HS-5 (cell line): ENCODE measurements at places on chromosomes 2 and 18.

- DNase-seq: peak; percentile 76
Measured at GRCh38 chr2:124476291-124476690, 451.2 kb downstream of the CNTNAP5 start.

- no peak for DNase-seq
Measured at GRCh38 chr2:155026651-155027174, 328.2 kb downstream of the KCNJ3 start.

DNA sequence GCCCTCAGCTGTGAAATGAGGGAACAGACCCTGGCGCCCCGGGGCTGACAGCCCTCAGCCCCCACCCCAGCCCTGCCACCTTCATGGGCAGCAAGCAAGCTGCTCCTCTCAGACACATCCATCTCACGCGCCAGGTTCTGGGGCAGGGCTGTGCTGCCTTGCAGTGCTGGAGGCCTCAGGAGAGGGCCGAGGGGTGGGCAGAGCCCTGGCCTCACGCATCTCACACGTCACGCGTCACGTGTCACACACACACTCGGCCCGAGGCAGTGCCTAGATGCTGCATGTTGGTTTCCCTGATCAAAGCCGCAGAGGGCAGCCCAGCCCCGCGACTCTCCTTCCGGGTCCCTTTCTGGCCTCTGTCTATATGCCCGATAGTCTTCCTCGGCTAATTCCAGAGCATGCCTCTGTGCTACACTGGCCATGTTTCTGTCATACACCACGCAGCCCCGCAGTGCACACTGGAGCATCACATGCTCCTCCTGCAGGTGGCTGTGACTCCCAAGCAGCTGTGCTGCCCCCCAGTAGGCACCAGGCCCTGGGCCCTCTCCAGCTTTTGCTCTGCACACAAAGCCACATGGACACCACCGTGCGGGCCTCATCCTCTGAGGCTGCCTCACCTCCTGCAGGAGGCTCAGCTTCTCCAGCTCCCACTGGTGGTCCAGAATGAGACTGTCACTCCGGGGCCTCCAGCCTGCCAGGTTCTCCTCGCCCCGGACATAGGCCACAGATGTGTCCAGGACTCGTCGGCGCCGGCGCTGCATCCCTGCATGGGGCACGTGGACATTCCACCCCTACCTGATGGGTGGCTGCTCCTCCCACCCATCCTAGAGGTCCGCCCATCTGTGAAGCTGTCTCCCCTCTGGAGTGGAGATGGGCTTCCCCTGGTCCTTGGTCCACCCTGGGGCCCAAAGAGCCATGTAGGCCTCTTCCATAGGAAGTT, 31.4 kb downstream of the AQP12A start:
- DNase-seq: no peak

- DNase-seq: no peak
Measured at GRCh38 chr2:158998551-158999248, 30.3 kb downstream of the TANC1 start.

DNA sequence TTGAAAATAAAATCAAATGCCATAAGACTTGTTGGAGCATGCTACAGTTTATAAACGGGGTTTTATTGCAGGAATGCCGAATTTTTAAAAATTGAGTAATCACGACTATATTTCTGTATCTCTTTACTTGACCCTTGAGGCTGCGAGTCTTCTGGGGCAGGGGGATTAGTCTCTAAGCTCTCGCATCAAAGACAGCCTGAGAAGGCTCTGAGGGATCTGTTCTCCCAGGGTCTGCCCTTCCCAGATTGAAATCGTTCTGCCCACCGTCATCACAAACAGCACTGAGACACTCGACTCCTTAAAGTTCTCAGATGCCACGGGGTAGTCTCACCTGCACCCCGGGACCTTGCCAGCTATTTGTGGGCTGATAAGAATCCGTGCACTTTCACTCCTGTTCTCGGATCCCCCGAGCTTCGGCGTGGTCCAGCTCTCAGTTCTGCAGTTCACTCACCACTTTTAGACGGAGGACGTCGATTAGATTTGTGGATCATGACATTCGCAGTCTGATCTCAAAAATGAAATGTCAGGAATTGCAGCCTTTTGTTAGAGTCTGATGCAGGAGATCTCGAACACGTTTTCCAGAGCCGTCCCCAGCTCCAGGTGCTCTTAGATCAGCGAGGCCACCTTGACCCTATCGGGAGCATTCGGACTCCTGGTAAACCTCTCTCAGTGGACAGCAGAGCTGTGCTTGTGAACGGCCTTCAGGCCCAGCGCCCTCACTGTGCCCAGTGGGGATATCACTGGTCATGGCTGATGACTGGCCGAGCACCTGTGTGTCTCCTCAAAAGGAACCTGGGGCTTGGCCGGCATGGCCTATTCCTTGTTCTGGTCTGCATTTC, 43.0 kb downstream of the TWIST2 start:
- DNase-seq: no peak

GRCh38 chr2:55159037-55159651, 72.9 kb downstream of the CLHC1 start:
- no peak for DNase-seq

DNA sequence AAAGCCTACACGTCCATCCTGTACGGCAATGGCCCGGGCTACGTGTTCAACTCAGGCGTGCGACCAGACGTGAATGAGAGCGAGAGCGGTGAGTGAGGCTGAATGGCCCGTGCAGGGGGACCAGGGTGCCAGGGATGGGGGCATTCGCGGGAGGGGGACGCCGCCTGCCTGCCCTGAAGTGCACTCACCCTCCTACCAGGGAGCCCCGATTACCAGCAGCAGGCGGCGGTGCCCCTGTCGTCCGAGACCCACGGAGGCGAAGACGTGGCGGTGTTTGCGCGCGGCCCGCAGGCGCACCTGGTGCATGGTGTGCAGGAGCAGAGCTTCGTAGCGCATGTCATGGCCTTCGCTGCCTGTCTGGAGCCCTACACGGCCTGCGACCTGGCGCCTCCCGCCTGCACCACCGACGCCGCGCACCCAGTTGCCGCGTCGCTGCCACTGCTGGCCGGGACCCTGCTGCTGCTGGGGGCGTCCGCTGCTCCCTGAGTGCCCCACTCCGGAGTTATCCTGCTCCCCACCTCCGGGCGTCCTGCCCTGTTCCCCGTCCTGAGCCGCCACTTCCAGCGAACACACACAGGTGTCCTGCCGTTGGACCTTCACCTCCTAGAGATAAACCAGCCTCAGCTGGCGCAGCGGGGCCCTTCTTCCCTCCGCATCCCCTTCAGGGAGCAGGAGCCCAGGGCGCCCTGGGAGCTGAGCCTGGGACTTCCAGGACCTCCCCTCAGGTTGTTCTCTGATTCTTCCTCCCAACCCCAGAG, 2.9 kb downstream of the ALPI start:
- DNase-seq: no peak

DNA sequence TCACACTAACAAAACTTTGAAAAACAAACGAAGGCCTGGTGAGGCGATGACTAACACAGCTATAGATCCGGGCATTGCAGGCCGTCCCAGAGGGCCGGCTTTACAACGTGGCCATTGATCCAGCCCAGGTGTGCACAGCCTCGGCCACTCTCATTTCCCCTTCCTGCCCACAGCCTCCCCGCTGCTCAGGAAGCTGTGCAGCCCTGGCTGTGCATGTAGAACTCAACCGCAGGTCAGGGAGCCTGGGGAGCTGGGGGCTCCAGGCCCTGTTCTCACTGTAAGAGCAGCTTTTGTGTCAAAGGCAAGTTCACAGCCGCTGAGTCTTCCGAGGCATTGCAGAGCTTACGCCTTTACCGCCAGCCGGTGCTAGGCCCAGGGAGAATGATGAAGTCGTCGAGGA, 87.2 kb downstream of the LONRF2 start:
- no peak for DNase-seq

- DNase-seq: peak; percentile 8
Measured at GRCh38 chr2:29223851-29224692, 108.9 kb downstream of the CLIP4 start.

- DNase-seq: no peak
Measured at GRCh38 chr18:79964330-79965118, at the start of gene HSBP1L1. Gene HSBP1L1, plus strand, starts transcription at chr18:79964643. Its CDS starts 93 bp downstream, at chr18:79964736.

DNA sequence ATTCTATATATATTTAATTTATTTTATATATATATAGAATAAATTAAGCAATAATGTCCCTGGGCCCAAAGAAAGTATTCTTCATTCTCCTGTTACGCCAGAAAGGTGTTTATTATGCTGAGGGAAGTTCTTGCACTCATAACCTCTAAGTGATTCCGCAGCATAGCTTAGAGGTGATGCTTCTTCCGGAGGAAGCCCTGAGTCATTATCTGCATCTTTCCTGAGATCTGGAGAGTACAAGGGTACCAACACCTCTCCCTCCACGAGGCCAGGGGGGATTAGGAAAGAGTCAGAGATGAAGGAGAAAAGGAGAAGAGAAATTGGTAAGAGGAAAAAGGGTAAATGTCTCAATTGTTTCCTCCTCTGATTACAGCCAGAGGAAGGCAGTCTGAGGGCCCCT, 43.1 kb upstream of the RTN4 start:
- DNase-seq: no peak

DNA sequence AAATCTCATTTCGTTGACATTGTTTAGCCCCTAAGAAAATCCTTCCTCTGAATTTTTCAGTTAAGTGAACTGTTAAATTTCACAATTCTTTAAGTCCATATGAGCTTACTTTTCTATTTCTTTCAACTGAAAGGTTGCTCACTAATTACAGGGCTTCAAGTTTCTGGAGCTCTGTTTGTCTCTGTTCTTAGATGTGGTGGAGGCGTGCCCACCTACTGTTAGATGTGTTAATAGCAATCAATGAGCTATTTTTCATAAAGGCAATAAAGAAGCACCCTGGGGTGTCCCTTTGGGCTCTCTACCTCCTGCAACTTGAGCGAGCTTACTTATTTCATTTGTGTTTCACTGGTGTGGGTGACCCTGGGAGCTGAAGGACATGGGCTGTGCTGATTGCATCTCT, 25.0 kb downstream of the CREG2 start:
- DNase-seq: no peak

- no peak for DNase-seq
Measured at GRCh38 chr2:64640153-64641044, 13.3 kb downstream of the SERTAD2 start.

DNA sequence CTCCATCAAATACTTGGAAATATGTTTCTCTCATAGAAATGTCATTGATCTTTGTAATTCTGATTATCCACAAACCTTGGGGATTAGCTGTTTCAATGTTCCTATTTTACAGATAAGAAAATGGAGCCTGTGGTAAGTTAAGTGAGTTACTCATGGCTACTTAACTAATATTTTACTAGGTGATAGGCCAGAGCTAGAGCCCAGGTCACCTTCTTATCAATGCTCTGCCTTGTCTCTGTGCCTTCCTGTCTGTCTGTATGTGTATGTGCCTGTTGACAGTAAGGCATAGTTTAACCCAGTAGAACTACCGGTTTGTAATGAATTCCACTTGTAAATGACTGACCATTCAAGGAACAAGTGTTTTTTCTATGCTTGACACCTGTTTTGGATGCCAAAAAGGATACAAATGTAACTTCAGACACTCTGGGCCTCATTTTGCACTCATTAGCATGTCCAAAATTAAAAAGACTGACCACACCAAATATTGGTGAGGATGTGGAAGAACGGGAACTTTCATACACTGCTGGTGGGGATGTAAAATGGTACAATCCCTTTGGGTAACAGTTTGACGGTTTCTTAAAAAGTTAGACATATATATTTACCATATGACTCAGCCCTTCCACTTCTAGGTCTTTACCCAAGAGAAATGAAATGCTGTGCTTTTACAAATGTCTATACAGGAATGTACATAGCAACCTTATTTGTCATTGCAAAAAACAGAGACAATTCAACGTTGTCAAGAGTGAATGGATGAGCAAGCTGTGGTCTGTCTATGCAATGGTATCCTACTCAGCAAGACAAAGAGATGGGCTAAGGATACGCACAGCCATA, 19.6 kb upstream of the IL1A start:
- peak; percentile 95 for DNase-seq

DNA sequence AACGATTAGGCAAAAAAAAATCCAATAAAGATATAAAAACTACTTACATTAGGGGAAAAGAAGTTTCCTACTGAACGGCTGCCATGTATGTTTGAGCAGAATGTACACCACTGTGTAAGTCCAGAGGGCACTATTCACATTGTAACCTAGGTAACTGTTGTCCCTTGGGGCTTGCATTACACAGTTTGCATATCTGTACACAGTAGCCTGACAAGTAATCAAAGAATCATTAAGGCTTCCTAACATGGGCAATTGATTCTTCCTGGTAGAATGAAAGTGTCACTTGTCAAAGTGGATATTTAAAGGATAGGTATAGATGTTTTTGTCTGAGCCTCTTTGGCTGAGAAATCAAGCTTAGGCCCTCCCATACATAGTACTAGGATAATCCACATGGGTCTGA, 39.1 kb downstream of the PLEK start:
- no peak for DNase-seq

GRCh38 chr2:220736778-220737177, 835.3 kb downstream of the EPHA4 start:
- no peak for DNase-seq

DNA sequence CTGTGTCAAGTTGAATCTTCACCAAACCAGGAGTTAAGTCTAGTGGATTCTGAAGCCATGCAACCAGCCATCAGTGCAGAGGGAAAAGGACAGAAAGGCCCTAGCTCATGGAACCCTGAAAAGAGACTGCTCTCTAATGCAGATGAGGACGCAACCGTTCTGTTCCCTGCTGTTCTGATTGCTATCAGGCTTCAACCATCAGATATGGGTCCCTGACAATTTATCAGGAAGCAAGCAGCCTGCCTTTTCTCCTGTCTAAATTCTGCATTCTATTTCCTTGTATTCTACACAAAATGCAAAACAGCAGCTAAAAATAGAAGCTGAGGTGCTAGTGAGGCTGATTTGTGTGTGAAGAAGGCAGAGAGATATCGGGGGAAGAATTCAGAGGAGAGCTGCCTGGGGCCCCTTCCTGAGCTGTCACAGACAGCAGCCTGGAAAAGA, 68.4 kb upstream of the RTN4 start:
- DNase-seq: no peak

DNA sequence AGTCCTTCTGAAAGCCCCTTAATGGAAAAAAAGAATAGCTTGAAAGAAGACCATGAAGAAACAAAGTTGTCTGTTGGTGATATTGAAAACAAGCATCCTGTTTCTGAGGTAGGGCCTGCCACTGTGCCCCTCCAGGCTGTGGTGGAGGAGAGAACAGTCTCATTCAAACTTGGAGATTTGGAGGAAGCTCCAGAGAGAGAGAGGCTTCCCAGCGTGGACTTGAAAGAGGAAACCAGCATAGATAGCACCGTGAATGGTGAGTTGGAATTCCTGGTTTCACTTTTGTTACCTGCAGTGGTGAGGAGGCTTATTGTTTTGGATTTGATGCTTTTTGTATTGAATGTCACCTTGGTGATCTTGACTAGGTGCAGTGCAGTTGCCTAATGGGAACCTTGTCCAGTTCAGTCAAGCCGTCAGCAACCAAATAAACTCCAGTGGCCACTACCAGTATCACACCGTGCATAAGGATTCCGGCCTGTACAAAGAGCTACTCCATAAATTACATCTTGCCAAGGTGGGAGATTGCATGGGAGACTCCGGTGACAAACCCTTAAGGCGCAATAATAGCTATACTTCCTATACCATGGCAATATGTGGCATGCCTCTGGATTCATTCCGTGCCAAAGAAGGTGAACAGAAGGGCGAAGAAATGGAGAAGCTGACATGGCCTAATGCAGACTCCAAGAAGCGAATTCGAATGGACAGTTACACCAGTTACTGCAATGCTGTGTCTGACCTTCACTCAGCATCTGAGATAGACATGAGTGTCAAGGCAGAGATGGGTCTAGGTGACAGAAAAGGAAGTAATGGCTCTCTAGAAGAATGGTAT, 13.3 kb downstream of the SLC20A1 start:
- no peak for DNase-seq
